Activated gamma-delta T cell treated with Interleukin-2 at 50 U/mL for 16 hours (primary cell): ENCODE measurements at places on chromosomes 1 and 21.

DNA sequence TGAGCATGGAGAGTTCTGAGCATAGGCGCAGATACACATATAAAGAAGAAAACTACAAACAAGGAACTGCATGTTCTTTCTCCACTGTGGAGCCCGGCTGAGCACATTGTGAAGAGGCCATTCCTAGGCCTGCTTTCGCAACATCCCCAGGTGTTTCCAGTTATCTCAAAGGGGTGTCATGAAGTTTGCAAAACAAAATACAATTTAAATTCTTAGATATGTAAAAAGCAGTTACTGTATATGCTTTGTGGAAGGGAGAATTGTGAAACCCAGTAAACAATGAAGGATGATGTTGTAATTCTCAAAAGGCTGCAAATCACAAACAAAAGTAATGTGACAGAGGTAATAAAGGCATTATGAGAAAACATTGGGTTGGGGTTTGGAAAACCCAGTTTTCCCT, 98.6 kb upstream of the ZNF644 start:
- DNase-seq = no peak

DNA sequence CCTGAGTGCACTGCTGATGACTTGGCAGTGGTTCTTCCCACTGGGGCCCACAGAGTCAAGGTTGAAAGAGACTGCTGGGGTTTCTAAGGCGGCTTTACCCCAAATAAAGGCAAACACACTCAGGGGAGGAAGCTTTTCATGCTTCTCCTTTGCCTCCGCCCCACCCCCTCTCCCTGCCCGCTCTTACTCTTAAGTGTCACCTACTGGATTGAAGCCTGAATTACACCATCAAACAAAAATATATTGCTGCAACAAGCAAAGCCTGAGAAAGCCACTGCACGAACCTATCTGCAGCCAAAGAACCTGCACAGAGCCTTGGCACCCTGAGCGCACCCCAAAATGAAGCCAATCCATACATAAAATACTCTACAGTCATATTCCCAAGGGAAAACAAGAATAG, 63.1 kb downstream of the PTGFR start:
- DNase-seq = no peak

DNA sequence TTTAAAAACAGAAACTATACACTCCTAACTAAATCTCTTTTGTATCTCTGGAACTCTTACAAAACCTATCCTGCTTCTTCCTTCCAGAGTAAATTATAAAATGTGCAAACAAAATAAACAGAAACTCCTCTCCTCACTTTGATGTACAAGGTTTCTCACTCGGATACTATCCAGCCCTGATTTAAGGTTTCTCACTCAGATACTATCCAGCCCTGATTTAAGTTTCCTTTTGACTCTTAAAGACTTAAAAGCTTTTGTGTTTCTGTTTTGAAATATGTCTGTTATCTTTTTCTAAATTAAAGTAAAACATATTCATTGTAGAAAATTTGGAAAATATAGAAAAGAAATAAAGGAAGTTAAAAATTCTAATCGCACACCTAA, 132.5 kb downstream of the CRB1 start:
- no peak for DNase-seq

GRCh38 chr1:224127925-224128819, 14.3 kb downstream of the FBXO28 start:
- no peak for DNase-seq

GRCh38 chr1:57229076-57229475, 194.8 kb downstream of the DAB1 start:
- no peak for DNase-seq

GRCh38 chr1:218281285-218281684, 3.8 kb upstream of the RRP15 start:
- no peak for DNase-seq

DNA sequence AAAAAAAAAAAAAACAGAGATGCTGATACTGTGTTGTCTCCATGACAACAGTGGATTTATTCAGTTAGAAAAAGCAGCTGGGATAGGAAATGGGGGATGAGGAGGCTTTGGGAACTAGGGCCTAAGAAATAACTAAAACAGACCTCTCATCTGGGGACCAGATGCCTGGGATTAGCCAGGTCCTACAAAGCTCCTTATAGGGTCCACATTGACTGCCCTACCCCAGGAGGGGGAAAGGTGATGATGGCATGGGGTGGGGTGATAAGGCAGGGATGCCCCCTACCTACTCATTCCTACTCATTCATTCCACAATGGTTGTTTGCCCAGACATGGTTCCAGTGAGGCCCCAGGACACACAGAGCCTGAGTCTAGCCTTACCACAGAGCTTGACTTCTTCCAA, 131.2 kb downstream of the PLXNA2 start:
- no peak for DNase-seq
